LNCaP clone FGC (cell line): ENCODE measurements at places on chromosomes 7 and 10.

- no peak for DNase-seq
Observed at GRCh38 chr10:101444058-101444898, 90.3 kb downstream of the BTRC start.

GRCh38 chr7:75795831-75796285 is 17.7 kb downstream of the CCL24 start:
- DNase-seq = no peak

DNA sequence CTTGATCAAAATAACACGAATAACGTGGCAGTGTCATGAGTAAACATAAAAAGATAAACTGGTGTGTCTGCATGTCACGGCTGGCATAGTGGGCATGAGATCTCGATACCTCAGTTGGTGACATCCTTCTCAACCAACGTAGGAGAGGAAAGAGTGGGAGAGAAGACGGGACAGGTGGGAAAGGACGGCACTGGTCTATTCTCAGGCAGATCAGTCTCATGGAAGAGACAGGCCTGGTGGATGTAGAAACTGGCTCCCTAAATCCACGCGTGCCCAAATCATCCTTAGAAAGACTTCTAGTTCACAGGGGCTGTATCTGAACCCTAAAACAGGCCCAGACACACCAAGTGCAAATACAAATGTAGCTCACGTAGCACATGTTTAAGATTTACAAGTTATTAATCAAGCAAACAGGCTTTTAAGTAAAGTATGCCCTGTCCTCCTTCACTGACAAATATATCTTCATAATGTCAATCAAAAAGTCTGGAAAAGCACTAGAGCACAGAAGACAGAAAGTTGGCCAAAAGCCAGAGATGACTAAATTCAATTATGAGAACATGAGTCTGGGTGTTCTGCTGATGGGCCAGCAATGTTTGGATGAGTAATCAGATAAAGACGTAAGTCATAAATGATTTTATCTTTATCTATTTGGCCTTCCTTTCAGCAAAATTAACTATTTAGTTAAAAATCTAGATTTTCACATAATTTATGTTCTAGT is 56.3 kb downstream of the SFMBT2 start:
- DNase-seq = peak; percentile 52

- no peak for DNase-seq
Observed at GRCh38 chr10:389261-389790, 254.1 kb downstream of the ZMYND11 start.

DNA sequence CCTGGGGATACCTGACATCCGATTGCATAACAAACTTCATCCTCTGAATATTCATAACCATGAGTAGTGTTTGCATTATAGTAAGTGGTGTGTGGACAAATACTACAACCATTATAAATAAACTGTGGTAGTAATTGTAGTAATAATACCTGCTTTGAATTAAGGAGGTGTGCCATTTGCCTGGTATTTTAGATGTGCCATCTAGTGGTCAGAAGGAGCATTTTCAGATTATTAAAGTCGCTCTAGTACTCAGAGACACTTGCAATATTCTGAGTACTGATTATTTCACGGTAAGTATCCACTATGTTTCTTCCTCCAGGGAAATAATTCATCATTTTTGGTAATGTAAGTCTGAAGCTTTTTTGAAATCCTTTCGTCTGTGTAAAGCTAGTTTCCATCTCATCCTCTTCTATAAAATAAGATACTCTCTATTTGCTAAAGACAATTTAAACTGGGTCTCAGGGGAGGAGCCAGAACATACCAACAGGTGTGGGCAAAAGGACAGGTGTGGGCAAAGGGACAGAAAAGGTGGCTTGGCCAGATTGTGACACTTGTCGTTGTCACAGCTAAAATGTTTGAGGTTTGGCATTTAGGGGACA is 115.3 kb upstream of the WDR11 start:
- no peak for DNase-seq

DNA sequence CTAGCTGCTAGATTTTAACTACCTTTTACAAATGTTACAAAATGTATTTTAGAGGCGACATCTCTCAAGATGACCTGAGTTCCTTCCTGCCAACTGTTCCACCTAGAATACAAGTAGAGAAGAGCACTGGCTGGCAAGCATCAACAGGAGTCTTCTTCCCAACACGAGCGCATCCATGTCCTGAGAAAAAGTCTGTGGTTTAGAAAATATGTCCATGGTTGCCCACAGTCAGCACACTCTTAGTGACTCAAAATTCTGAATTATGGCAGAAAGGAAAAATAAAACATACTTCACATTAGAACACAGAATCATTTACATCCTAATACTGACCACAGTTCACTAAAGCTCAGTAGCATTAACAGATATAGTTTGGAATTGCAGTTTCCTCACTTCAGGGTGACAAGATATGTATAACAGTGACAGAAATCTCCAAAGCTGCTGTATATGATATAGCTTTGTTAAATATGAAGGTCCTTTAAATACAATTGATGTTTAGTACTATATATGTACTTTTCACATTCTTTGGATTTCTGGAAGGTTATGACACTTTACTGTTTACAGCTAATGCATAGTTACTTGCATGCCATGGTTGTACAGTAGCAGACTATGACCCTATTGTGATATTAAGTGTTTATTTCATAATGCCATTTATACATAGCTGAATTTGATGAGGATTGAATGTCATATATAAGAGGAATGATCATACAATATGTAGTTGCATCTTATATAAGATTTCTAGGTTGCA is 327.1 kb downstream of the GFRA1 start:
- no peak for DNase-seq

DNA sequence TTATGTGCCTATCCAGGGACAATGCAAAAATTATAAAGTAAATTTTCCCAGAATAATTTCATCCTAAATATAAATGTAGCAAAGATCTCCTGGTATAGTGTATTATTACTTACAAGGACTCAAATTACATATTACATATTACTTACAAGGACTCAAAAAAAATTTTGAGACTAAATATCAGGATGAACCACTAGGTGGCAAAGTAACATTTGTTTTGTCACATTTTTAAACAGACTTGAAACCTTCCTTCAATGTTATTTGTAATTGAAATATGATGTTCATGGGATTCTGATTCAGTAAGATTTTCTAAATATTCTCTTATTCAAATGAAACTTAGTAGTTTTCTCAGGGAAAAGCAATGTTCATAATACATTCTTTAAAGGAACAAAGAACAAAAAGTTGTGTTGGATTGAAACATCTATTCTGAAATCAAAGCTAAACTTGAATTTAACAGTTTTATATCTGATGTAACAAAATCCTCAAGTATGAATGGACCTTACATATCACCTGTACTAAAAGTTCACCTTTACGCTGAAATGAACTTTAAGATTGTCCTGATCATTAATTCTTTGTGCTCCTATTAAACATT is 74.3 kb upstream of the GNAI1 start:
- DNase-seq = peak; percentile 73

GRCh38 chr10:1968257-1969033 is 231.1 kb upstream of the ADARB2 start:
- DNase-seq = no peak

DNA sequence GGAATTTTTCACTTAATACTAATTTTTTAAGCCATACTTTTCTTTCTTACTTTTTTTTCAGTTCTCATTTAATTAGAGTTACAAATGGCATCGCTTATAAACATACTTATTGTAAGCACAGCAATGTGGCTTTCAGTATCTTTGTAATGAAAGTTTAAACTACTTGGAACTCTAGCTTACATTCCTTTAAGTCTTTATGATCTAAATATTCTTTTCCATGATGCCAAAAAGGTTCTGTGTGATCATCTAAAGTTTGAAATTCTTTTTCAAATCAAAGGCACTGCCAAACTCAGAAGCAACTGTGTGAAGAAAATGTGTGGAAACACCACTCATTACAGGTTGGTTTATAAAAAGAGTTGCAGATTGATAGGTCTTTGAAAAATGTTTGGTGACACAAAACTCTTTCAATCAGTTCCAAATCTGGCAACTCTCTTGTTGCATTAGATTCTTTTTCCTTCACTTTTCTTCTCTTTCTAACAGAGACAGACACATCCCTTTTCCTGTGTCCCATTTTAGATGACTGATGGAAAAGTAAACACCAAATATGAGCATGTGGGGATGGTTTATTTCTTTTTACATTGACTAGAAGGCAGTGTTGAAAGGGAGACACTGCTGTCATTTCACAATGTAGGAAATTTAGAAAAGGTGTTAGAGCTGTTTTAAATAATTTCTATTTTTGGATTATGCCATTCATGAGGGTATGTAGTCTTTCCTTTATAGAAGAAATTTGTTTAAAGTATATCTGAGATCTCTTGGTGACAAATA is 392.3 kb downstream of the SUGCT start:
- DNase-seq = no peak
